ENCODE measurements at places on chromosomes 2 and 18.

DNA sequence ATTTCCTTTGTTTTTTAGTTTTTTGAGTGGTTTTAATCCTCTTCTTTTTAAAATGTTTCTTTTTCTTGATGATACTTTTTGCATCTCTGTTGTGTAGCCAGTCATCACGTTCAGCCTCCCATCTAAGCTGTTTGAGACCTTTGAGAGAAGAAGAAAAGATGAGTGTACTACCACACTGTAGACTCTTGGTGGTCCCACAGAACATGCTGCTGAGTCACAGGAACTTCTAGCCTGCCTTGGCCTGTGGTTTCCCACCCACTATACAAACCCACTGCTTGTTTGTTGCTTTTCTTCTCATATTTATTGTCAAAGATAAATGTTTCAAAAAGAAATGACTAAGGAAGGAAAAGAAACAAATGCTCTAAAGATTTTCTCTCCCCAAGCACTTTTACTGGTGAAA lies 5.5 kb downstream of the CEBPZOS start:
- DNase-seq: peak; percentile 24

DNA sequence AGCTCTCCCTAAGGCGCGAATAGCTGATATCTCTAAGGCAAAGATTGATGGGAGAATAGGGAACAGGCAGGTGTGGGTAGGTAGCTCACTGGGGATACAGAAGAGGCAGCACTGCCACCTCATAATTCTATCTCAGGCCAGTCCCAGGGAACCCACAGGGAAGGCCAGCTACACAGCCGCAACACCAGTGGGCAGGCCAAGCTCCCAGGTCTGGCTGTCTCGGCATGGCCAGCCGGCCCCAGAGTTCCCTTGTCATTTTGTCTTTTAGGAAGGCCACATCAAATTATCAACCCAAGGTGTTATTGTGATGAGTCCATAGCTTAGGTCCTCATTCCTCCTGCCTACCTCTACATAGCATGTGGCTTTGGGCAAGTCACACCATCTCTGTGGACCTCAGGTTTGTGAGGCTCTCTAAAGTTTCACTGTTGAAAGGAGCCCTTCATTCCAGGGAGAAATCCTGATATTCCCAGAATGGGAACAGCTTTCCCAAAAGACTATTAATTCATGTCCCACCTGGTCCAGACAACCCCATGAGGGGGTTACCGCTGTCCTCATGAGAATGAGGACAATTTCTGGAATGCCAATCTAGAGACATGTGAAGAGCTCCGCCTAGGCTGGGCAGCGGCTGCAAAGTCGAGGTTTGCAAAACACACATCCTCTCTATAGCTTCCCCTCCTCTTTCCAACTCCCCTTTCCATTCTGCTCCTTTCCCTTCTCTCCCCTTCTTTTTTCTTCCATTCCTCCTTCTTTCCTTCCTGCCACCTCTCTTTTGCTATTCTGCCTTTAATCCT lies 287.1 kb upstream of the ID2 start:
- DNase-seq: no peak

GRCh38 chr2:10541081-10541480 lies 93.0 kb upstream of the ODC1 start:
- DNase-seq: peak; percentile 64

DNA sequence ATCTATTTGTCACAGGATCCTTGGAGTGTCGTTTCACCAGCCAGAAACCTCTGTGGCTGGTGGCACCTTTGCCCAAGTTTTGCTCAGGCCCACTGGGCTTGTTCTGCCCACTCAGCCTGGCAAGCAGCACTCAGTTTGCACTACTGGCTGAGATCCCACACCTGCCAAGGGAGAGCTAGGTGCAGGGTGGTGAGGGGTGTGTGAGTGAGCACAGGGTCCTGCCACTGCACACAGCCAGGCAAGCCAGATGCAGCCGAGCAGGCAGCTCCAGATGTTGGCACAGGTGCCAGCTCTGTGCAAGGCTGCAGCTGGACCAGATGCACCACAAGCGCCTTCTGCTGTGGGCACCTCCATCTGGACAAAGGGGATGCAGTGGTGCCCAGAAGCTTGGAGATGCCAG lies 281.7 kb upstream of the UBE2E3 start:
- DNase-seq: no peak

DNA sequence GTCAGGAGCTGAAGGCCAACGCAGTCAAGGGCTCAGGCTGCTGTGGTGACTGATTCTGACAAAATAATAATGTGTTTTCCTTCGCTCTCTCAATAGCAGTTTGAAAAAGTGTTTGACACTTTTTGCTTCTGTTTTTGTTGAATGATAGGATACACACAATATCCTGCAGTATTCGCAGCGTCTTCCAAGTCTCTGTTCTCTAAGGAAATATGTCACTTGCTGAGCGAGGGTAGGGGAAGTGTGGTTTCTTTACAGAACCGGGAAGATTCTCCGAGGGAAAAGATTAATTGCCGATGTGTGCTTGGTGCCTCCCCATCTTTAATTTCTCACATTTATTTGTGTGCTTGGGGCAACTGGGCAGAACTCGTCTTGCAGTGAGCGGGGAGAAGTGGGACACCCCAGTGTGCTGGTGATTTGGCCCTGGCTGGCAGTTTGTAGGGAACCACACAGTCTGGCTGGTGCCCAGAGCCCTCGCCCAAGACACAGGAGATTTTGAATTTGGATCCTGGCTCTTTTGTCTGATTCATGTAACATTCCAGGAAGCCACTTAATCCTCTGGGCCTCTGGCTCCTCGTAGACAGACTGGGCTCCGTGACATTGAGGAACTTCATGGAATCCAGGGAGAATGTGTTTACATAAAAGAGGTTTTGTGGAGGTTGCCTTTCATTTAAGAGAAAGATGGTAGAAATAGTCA lies 169.4 kb downstream of the LDLRAD4 start:
- DNase-seq: peak; percentile 19

GRCh38 chr2:71346065-71346464 lies 14.5 kb downstream of the ZNF638 start:
- no peak for DNase-seq
